ENCODE measurements at places on chromosomes 3 and 15.

- DNase-seq, result no peak
Measured at GRCh38 chr15:81280696-81281455, 43.1 kb downstream of the STARD5 start.

DNA sequence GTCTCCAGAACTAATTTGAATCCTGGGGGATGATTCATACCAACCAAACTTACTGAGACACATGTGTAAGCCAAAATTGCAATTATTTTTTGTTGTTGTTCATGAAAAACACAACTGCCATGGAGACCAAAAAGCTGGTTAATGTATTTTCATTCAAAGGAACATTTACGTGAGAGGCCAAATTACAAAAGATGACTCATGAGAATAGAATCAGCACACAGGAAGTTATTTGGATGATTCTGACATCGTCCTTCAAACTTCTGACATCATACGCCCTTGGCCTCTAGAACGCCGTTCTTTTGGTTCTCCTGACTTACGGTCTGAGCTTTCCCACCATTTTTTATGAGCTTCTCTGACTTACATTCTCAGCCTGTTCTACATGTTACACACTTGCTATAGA lies 3.0 kb upstream of the ZNF280D start:
- DNase-seq, result no peak

DNA sequence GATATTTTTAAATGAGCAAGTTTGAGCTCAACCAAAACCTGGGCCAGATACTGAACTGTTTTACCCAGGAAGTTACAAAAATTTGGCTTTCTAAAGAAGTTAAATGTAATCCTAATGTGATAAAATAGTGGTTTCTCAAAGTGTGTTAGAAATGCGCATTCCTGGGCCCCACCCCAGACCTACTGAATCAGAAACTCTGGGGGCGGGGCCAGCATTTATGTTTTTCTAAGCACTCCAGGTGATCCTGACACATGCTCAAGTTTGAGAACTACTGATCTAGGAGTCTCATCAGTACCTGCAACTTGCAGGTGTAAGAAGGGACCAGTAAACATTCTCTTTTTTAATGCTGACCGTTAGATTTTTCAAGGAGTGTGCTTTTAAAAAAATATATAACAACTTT lies 190.6 kb downstream of the VPS13C start:
- no peak for DNase-seq

- DNase-seq, result peak; percentile 83
Measured at GRCh38 chr3:50272911-50273688, 4.2 kb downstream of the SEMA3B start.

DNA sequence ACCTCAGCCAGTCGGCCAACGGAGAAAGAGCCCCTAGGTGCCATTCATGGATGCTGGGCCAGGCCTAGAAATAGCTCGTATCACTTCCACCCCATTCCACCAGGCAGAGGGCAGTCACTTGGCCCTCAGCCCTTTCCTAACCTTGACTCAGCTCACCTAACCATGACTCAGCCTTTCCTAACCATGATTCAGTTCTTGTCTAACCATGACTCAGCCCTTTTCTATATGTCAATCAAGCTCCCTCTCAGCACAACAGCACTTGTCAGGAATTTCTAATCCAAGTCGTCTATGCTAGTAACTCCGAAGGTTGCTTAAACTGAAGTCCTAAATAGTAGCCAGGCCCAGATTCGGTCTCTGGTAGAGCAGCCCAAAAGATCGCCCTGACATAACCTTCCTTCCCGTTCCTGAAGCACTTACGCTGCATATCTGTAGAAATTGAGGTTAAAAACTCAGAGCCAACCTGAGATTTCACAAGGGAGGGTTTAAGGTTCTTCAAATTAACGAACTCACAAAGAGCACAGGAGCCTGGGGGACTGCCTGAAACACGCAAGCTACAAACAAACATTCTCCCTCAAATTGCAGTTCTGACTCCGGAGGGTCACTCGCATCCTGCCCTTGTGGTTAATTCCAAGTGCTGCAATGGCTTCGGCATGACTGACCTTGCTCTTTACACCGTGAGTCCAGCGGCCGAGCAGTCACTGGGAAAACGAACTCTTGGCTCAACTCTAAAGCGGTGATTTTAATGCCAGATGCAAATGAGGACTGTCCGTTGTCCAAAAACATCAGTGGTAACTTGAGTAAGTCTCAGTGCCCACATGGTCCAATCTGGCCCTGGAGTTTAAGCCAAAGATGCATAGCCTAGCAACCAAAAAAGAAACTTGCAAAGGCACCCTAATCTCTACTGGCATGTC lies 99.9 kb downstream of the ADAMTS17 start:
- peak; percentile 44 for DNase-seq

- DNase-seq, result no peak
Measured at GRCh38 chr3:114351123-114351821, 57.4 kb downstream of the TIGIT start.

GRCh38 chr15:98774756-98775497 lies 126.6 kb downstream of the IGF1R start:
- no peak for DNase-seq

GRCh38 chr15:33872416-33873106 lies 95.7 kb upstream of the CHRM5 start:
- DNase-seq, result no peak

GRCh38 chr15:99170476-99171065 lies 65.7 kb downstream of the SYNM start:
- DNase-seq, result no peak

DNA sequence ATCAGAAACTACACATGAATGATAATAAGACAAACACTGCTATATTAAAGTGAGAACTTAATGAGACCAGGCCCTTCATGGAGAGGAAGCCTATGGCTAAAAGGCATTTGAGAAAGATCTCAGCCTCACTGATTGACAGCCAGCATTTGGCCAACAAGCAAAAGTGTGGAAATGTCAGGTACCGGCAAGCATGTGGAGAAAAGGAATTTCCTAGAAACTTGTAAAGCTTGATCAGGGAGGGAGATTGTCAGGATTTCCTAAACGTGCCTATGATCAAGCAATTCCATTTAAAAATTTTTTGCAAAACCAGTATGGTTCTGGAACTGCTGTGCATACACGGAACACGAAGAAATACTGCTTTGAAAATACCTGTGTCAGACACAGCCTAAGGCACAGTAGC lies 220.3 kb upstream of the ATP10A start:
- no peak for DNase-seq

DNA sequence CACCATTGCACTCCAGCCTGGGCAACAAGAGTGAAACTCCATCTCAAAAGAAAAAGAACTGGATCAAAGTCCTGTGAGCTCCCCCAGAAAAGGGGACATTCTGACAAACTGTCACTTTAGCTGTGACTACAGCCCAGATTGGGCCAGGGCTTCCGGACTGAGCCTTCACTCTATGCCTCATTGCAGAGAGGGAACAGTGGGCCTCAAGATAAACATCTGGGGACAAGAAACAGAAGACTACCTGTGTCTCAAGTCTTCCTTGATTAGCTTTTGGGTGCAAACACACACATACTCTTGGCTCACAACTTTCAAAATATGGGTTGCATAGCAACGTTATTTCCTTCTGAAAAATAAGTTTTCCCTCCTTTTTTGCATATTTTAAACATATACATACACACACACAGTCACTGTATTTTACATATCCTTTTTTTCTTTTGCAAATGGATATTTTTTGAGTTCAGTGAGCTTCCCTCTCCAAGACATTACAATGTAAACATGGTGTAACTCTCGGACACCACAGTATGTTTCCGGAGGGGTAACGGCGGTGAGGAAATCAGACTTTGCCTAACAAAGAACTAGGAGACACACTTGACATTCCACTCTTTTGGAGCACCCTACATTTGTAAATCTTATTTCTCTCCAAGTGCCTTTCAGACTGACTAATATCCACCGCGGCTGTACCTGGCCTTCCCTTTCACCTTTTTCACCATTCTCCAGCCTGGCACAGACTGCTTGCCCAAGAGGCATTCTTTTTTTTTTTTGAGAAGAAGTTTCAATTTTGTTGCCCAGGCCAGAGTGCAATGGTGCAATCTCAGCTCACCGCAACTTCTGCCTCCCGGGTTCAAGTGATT lies 3.5 kb downstream of the TKT start:
- DNase-seq, result no peak

- no peak for DNase-seq
Measured at GRCh38 chr15:25436707-25437106, 2.1 kb downstream of the UBE3A start.

DNA sequence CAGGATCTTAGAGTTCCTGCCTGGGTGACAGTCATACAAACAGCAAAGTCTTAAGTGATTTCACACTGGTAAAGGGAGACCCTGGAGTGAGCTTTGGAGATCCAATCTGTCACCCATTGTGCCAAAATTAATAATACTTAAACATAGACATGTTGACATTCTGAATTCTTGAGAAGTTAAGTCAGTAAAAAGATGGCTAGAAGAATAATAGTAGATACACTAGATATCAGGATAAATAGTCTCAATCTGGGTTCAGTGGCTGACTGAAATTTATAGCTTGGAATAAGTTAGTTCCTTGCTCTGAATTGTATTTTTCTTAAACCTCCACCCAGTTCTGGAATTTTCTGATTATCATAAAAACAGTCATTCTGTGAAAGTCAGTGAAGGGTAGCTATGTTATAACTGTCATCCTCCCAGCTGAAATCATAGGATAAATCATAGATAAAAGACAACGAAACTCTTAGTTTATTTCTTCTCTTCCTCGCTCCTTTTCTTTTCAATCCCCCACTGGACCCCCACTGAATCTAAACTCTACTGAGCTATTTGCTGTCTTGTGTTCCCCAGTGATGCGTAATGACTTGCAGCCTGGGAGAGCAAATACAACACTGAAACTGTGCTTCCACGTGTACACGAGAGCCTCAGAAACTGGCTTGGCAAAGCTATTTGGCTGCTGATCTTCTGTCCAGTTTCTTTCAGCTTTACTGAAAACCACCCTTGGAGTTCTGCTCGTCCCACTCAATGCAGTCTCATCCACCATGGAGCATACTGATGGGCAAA lies 175.4 kb upstream of the TP63 start:
- no peak for DNase-seq

DNA sequence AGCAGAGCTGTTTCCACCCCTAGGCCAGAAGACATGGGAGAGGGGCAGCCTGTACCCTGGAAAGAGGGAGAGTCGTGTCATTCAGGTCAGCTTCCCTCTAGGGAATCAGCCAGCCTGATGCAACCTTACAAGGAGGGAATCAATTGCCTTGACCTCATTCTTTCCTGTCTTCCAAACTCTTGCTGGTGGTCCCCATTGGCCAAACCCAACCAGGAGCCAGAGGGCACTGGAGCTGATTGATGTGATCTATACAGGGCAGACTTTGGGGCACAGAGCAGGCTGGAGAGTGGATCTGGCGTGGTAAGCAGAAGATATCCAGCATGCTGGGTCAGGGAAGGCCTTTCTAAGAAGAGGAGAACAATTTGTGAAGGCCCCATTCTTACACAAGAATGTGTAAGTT lies 19.1 kb upstream of the MAGEF1 start:
- no peak for DNase-seq

DNA sequence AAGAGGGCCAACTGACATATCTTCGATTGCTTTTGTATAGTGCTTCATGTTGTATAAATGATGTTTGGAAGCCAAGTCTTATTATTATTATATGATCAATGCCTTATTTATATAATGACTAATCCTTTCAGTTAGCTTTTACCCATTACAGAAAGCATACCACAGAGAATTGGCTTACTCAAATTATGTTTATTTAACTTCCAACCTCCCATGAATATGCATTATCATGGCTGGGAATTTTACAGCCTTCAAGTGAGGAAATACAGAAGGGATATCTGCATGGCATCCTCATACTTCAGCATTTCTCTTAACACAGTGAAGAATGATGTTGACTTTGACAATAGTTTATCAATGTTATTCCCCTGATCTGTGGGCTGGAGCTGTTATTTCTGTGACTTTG lies 225.9 kb upstream of the GAP43 start:
- no peak for DNase-seq

DNA sequence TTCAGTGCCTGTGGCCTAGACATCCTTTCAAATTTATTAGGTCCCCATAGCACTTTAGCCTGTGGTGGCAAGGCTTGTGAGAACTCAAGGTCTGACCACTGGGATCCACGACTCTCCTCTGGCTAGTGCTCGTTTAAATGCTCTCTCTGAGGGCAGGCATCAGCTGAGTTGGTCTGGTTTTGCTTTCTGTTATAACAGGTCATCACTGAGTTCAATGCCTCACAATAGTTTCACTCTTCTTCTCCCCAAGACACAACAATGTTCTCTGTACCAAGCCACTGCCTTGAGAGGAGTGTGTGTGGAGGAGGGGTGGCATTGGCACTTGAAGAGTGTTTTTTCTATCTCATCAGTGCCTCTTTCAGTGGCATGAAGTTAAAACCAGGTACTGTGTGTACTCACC lies 7.6 kb downstream of the OR5K4 start:
- no peak for DNase-seq

GRCh38 chr3:161415506-161416231 lies 44.4 kb upstream of the SPTSSB start:
- DNase-seq, result no peak

DNA sequence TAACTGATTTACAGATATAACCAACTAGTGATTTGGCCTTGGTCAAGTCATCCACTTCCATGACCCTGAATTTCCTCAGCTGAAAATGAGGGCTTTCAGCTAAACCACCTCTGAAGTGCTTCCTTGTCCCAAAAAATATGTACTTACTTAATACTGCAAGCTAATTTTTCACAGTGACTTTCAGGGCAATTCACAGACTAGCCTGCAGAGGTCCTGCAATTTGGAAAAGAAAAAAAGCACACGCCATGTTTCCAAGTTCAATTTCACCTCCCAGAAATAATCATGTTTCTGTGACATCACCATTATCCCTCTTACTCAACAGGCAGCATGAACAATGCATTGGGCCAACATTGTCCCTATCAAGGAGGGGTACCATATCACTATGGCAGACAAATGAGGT lies 218.2 kb downstream of the SHOX2 start:
- no peak for DNase-seq

DNA sequence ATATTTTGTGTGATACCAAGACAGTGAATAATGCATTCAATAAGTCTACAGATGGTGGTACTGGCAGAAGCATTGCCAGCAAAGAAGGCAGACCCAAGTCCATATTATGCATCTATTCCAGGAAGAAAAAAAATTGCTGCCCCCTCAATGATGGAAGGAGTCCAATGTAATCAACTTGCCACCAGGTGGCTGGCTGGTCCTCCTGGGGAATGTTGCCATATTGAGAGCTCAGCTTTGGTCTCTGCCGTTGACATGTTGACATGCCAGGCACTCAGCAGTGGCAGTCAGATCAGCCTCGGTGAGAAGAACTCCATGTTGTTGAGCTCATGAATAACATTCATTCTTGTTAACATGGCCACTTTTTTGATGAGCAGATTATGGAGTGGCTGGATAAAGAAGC lies 298.5 kb downstream of the IGSF11 start:
- DNase-seq, result no peak

- no peak for DNase-seq
Measured at GRCh38 chr15:55789066-55789660, 46.2 kb upstream of the PRTG start.

GRCh38 chr3:86168512-86168911 lies 822.4 kb downstream of the VGLL3 start:
- DNase-seq, result no peak
